ENCODE measurements at places on chromosomes 6 and 20.

DNA sequence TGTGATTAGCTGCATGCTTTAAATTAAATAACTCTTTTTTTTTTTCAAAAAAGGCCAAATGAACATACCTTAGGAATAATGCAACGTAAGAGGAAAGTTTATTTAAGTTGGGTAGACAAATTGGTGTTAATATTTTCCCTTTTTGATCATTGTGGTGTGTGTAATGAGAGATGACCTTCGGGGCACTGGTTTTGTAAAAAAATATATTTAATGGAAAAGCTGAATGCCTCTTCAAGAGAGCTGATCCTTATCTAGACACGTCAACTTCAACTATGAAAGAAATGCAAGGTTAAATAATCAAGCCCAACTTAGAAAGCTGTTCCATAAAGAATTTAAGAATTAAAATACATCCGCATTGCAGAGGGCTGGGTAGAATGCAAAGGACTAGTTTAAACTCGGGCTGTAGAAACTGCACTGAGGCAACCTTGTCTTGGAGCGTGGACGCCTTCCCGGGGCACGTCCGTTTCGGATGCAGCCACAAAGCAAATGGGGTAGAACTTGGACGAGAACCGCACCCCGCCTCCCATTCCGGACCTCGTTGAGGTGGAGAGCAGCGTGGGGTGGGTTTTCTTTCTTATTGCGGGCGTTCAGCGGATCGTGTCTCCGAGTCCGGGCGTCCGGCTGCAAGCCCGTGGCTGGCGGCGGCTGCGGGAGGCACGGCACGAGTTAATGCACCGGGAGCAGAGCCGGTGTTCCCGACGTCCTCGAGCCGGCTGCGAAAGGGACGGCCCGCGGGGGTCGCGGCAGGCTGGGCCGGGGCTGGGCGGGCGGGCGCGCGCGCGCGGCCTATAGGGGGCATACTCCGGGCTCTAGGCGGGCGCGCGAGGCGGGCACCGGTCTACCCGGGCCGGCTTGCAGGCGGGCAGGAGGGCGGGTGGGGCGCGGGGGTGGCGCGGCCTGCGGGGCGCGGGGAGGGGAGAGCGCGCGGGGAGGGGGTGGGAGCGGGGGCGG is 1.9 kb downstream of the JARID2 start:
- DNase-seq, result peak; percentile 16

- no peak for DNase-seq
These were observed 22.0 kb upstream of the ZNF133 start for GRCh38 chr20:18266282-18266681.

- no peak for DNase-seq
These were observed 51.7 kb downstream of the PROKR2 start for GRCh38 chr20:5264807-5265661.

GRCh38 chr20:12074111-12074655 is 156.5 kb downstream of the BTBD3 start:
- no peak for DNase-seq

- DNase-seq, result no peak
These were observed 3.1 kb downstream of the NNAT start for GRCh38 chr20:37523911-37524700.

- DNase-seq, result no peak
These were observed 62.4 kb downstream of the YTHDF1 start for GRCh38 chr20:63153254-63154221.

GRCh38 chr6:87705070-87705691 is 3.1 kb upstream of the AKIRIN2 start:
- no peak for DNase-seq

DNA sequence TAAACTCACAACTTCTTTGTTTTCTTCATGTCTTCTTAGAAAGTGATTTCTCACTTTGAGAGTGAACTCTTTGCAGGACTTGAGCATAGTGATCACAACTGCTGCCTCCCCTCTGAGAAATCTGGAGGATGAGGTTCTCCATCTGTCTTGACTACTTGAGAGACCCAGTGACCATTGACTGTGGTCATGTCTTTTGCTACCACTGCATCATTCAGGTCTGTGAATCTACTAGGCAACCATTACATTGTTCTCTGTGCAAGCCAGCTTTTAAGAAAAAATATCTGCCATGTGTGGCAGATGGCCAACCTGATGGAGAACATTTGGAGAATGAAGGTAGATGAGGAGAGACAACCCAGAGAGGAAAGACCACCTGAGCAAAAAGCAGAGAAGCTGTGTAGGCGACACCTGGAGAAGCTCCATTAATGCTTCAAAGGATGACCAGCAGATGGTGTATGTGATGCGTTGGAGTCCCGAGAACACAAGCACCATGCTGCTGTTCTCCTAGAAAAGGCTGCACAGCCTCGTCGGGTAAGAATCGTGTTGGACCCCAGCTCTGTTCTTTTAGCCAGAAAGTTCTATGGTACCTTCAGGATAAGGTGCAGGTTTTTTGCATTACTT is 25.1 kb upstream of the TRIM26 start:
- DNase-seq, result no peak
